LNCaP clone FGC (cell line): ENCODE measurements at places on chromosomes 7 and 10.

GRCh38 chr7:80719261-80719660 lies 80.8 kb downstream of the CD36 start:
- DNase-seq: no peak

DNA sequence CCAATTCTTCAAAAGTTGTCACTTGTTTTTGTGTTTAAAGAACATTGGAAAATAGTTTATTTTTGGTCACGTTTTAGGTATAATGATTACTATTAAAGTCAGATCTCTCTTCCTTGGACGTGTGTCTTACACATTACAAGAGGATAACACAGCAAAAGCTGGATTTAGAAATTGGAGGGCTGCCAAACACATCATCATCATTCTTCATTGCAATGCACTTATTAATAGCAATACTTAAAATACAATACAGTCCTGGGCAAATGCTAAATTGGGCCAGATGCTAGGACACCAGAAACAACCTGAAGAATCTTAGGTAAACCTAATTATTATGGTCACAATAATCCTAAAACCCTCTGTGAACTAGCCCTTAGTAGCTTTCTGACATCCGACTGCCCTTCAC lies 303.6 kb downstream of the DGKB start:
- no peak for DNase-seq

DNA sequence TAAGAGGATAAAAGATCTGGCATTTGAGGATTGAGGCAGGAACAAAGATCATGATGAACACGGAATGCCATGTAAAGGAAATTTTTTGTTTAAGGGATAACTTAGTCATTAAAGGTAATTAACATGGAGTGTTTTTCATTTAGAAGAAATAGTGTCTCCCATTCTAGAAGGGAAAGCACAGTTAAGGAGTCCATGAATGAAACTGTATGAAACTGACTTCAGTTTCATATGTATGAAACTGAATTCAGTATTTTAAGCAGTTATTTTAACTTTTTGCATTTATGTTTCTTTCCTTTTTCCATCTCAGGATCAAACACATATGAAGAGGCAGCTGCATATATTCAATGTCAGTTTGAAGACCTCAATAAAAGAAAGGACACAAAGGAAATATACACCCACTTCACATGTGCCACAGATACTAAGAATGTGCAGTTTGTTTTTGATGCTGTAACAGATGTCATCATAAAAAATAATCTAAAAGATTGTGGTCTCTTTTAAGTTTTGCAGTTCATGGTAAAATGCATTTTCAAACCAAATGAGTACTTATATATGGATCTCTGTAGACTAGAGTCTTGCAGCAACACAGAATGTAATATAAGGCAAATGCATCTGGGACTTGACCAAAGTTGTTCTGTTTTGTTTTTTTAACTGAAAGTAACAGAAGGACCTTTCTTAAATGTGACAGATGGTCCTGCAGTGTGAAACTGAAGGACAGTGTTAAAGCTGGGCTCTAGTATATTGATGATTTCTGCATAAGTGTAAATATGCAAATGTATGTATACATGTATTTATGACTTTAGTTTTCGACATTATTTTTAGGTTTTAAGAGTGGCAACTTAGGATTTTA lies 82.6 kb downstream of the GNAI1 start:
- no peak for DNase-seq

DNA sequence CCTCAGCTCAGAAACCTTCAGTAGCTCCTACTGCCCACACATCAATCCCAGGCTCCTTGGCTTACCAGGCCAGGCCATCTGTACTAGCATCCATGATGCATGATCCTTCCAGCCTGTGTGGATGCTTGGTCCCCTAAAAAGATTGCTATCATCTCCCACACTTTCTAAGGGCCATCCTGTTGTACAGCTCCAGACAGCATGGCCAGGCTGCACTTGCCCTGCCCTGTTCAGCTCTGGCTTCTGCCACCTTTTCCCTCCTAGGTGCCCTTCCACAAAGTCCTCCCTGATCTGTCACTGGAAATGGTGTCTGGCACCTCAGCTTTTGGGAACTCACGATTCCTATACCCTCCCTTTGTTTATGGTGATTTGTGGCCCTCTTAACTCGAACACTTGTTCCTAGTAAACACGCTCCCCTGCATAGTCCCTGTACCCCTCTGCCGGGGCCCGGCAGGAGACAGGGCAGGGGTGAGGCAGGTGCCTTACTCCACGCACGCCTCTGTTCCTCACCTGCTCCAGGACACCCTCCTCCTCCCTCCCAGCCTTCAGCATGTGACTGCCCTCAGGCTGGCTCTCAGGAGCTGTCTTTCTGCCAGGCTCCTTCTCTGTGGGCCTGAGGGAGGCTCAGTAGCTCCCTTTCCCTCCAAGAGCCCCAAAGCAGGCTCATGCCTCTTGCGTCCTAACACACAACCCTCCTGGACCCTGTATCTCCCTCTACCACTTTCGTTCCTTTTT lies 71.8 kb downstream of the CDH23 start:
- DNase-seq: no peak

GRCh38 chr7:151023232-151023631 lies 1.1 kb downstream of the ATG9B start:
- DNase-seq: no peak

DNA sequence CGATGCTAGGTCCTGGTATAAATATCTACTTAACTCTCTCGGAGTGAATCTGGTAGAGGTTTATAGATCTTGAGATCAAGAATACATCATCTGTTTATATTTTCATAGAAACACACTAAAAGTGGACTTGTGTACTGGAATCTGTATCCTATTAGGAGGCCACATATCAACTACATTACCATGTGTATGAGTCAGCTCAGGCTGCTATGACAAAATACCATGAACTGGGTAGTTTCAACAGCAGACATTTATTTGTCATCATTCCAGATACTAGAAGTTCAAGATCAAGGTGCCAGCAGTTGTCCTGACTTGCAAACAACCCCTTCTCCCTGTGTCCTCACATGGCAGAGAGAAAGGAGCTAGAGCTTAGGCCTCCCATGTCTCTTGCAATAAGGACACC lies 113.9 kb upstream of the PFKP start:
- DNase-seq: no peak

- DNase-seq: no peak
Measured at GRCh38 chr10:86553639-86554038, 32.0 kb upstream of the WAPL start.

- DNase-seq: no peak
Measured at GRCh38 chr7:102317231-102318059, 30.8 kb downstream of the SH2B2 start.

DNA sequence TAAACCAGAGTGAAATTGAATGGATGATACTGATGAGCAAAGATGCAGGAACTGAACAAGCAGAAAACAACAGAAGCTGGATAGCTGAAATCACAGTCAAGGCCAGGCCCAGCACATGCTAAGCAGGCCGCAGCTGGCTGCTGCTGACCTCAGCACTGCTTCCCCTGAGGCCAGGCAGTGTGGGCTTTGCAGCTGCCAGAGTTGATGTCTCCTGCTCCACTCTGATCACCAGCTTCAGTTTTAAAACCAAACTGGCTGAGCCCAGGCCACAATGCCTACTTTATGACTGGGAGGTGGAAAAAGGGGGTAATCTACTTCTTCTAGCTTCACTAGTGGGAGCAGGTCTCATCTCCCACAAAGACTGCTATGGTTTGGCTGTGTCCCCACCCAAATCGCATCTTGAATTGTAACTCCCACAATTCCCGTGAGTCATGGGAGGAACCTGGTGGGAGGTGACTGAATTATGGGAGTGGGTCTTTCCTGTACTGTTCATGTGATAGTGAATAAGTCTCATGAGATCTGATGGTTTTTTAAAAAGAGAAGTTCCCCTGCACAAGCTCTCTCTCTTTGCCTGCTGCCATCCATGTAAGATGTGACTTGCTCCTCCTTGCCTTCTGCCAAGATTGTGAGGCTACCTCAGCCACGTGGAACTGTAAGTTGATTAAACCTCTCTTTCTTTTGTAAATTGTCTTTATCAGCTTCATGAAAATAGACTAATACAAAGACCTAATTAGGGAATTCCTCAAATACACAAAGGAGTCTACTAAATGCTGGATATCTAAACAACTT lies 136.4 kb upstream of the ITGB1 start:
- DNase-seq: no peak

GRCh38 chr10:108090476-108091215 lies 926.1 kb upstream of the SORCS1 start:
- DNase-seq: no peak

GRCh38 chr10:43404704-43405084 lies 4.3 kb downstream of the HNRNPF start:
- no peak for DNase-seq
